ENCODE measurements at places on chromosomes 6 and 20.

GRCh38 chr20:35632539-35633115, 17.0 kb downstream of the SPAG4 start:
- DNase-seq = no peak

GRCh38 chr6:169700296-169700695, 1.5 kb downstream of the WDR27 start:
- DNase-seq = peak; percentile 48

DNA sequence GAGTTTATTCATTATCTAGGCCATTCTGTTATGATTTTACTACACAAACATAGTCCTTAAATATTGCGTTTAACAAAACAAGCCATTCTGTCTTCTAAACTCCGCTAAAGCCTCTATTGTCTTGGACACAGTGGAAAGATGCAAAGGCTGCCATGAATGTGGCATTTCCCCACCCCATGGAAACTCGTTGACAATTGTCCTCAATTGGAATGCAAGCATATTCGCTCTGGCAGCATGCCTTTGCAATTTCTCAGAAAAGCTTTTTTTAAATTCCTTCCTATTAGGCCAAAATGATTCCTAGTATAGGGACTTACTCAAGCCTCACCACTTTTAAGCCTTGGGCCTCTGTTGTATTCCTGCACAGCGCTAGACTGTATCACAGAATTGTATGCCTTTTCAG, 22.8 kb downstream of the OR2A4 start:
- DNase-seq = no peak

GRCh38 chr6:142914937-142915697, 29.9 kb downstream of the HIVEP2 start:
- DNase-seq = no peak

DNA sequence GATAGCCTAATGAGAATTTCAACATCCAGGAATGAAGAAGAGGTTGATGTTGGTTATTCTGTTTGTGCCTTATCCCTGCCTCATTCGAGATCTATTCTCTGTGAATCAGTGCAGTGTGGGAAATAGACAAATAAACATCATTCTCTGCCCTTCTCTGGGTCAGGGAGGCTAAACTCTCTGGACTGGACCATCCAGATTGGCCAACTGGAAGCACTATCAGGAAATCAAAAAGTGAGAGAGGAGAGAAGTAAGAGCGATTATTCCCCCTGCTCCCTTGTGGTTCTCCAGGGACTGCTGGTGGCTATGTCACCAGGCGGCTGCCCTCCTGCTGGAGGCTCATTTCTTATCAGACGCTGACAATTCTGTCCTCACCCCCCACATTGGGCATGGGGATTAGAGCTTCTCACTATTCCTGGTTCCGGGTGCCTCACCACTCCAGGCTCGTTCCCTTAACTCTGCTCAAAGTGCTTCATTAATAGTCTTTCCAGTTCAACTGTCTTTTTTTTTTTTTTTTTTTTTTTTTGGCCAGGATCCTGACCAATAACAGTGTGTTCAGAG, 201.7 kb upstream of the RREB1 start:
- no peak for DNase-seq

- DNase-seq = no peak
Measured at GRCh38 chr6:116827561-116828240, 1.2 kb downstream of the GPRC6A start.

- no peak for DNase-seq
Measured at GRCh38 chr6:141783585-141783984, 349.1 kb upstream of the GJE1 start.
